Amygdala (tissue), 56 donors: ENCODE measurements at places on chromosomes 5 and 9.

DNA sequence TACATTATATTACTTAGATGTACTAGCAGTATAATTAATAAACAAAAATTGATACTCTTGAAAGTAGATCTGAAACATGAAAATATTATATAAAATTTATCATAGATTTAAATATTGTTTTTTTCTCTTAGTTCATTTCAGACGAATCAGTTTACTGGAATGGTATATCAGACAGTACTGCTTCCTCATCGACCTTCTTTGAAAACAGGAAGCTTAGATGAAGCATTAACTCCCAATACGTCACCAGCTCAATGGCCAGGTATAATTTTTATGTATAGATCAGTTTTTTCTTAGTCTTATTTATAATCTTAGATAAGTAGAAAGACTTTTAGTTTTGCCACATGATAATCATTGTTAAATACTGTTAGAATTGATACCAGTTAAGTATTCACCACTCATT, 106.3 kb downstream of the DMXL1 start:
- no peak for DNase-seq

DNA sequence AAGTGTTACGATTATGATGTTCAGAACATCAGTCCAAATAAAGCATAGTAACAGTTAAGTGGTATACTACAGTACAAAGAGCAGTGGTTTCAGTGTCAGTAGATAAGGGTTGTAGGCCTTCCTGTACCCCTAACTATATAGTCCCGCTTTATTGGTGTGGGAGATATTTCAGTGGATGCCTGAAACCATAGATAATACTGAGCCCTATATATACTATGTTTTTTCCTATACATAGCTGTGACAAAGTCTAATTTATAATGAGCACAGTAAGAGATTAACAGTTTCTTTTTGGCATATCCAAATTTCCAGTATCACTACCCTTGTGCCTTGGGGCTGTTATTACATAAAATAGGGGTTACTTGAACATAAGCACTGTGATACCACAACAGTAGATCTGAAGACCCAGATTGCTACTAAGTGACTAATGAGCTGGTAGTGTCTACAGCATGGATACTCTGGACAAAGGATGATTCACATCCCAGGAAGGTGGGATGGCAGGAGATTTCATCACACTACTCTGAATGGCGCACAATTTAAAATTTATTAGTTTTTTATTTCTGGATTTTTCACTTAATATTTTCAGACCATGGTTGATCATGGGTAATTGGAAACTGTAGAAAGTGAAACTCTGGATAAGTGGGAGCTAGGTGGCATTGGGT, 119.3 kb downstream of the RPS23 start:
- no peak for DNase-seq

- no peak for DNase-seq
These were observed 338.9 kb downstream of the EFNA5 start for GRCh38 chr5:107331882-107332281.

- DNase-seq, result no peak
These were observed 67.6 kb downstream of the FYB1 start for GRCh38 chr5:39151745-39152144.

DNA sequence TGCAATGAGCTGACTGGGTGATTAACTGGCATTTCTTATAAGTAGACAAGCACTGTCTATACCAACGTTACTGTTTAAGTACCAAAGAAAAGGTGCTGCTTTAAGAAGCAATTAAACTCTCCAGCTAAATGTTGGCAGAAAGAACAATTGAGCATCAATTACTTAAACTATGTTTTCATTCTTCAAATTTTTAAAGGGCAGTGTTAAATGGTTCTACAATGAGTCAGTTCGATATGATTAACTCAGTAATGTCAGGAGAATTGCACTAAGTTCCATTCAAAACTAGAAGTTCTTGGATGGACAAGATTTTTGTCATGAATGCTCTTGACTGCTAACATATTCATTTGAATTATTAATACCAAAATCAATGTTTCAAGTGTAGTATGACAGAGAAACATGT, 593.7 kb downstream of the DNAH5 start:
- DNase-seq, result no peak

- DNase-seq, result peak; percentile 19
These were observed 89.8 kb downstream of the SLC1A3 start for GRCh38 chr5:36696059-36696673.

- no peak for DNase-seq
These were observed 88.1 kb upstream of the RNF180 start for GRCh38 chr5:64077589-64077988.

- no peak for DNase-seq
These were observed 502.1 kb downstream of the NFIB start for GRCh38 chr9:13811876-13812275.

GRCh38 chr9:123742009-123742767, 187.7 kb downstream of the DENND1A start:
- peak; percentile 43 for DNase-seq

DNA sequence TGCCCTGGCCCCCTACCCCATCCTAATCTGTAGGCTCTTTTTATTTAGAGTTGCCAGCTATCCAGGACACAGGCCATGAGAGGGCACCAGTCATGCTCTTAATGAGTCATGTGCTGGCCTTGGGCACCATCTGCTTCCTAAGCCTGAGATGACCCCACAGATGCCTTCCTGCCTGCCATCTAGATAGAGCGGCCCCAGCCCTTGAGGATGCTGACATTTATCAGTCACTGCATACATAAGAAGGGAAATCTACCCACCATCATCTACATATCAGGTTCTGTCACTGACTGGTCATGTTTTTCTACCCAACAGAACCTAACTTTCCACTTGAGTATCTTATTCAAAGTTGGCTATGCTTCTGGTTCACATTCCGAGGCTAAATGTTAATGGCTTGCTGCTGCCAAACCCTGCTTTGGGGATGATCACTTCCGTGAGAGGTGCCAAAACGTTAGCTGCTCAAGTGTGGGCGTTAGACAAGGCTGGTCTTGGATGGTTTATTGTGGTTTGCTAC, 49.9 kb upstream of the TTC23L start:
- DNase-seq, result no peak

- no peak for DNase-seq
These were observed 120.1 kb upstream of the CD180 start for GRCh38 chr5:67316695-67317094.

- DNase-seq, result no peak
These were observed 88.7 kb upstream of the FAM169A start for GRCh38 chr5:74954919-74955318.

DNA sequence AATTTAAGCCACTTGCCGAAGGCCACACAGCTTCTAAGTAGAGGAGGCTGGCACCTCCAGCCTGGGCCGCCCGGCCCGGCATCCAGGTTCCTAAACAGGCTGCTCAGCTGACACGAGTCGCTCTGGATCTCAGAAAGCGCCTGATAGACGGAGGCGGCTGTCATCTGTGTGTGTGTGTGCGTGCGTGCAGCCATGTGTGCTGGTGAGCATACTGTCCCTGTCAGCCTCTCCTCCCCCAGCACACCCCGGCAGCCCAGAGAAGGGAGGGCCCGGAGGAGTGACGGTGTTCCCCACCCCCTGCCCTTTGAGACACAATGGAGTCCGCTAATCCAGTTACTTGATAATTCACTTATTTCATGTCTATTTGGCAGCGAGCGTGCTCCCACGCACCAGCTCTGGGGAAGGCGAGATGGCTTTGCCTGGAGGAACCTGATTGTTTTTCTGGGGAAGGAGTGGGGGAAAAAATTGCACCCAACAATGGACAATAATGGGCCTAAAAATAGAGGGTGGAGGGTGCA, 20.0 kb downstream of the NTNG2 start:
- DNase-seq, result peak; percentile 69

- no peak for DNase-seq
These were observed 24.4 kb downstream of the SLC6A18 start for GRCh38 chr5:1249366-1250280.

DNA sequence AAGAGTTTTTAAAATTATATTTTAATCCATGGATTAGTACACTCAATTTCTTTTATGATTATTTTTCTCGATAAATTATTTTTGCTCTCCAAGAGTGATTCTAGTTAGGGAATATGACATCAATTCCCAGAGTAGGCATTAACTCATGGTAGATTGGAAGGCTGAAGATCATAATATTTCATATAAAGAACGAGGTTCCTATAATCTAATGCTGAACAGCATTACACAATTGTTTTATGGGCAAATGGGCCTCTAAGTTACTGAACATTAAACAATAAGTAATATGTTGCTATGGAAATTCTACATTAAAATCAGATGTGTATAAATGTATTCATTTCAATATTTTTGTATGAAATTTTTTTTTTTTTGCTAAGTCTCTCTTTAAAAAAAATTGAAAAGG, 140.3 kb downstream of the ZNF608 start:
- DNase-seq, result no peak

DNA sequence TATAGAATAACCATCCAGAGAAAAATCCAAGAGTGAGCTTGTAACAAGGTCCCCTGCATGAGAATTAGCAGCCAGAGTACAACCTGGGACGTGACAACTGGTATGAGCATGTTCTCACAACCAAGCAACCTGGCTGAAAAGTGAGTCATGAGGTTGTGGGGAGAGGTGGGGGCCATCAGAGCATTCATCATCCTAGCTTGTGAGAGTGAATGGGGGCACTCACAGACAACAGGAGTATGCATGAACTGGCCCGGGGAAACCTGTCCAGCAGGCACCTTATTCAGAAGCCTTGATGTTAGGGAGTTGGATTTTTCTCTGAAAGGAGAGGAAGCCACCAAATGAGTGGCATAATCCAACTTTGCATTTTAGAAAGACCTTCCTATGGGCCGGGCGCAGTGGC, 113.0 kb downstream of the FRMD3 start:
- DNase-seq, result no peak

DNA sequence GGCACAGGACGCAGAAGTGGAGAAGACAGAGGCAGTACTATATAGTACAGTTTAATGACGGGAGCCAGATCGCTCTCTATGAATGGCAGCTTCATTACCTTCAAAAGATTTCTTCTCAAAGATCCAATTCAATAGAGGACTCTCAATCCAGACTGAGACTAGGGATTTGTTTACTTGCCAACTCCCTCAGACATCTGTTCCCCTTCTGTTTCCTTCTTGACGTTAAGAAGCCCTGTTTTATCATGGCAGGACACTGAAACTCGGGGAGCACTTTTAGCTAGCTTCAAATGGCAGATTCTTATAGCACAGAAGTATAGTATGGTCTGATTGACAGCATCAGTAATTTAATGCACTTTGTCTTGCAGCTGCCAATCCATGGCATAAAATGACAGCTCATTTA, 747.3 kb upstream of the C9orf72 start:
- DNase-seq, result no peak

- DNase-seq, result no peak
These were observed 68.3 kb downstream of the LPAR1 start for GRCh38 chr9:110969971-110970386.

DNA sequence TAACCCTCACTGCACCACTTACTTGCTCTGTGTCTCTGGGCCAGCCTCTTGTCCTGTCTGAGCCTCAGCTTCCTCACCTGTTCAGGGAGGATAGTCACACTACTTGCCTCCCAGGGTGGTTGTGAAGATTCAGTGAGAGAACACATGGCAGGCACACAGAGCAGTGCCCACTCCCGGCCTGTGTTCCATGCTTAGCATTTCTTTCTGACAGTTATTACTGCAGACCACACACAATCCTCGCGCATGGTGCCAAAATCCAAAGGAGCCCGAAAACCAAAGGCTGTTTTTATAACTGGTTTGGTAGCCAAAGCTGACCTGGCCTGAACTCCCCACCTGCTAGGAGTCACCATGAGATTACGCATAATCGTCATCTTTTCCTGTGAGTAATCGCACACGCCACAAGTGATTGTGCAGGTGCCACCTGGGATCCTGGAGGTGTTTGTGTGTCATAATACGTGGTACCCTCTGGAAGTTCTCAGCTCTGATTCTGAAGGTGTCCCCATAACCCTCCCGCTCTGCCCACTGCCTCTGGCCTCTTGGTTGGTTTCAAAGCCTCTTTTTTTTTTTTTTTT, 84.6 kb upstream of the FBXW11 start:
- no peak for DNase-seq

GRCh38 chr5:73282383-73282782, 109.4 kb downstream of the TMEM174 start:
- no peak for DNase-seq

- DNase-seq, result no peak
These were observed 78.0 kb downstream of the NSUN2 start for GRCh38 chr5:6554812-6555211.

DNA sequence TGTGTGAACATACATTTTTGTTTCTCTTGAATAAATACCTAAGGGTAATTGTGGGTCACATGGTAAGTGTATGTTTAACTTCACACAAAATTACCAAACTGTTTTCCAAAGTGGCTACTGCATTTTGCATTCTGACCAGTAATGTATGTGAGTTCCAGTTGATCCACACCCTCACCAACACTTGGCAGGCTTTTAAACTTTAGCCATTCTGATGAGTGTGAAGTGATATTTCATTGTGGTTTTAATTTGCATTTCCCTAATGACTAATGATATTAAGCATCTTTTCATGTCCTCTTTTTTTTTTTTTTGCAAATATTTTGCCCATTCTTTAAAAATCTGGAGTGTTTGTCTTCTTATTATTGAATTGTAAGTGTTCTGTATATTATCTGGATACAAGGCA, 53.5 kb upstream of the MAST4 start:
- DNase-seq, result no peak

DNA sequence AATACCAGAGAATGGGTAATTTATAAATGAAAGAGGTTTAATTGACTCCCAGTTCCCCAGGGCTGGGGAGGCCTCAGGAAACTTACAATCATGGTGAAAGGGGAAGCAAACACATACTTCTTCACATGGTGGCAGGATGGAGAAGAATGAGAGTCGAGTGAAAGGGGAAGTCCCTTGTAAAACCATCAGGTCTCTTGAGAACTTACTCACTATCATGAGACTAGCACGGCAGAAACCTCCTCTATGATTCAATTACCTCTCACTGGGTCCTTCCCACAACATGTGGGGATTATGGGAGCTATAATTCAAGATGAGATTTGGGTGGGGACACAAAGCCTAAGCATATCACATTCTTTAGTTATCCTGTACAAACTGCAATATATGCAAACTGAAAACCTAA, 609.4 kb downstream of the MTRR start:
- no peak for DNase-seq

- no peak for DNase-seq
These were observed 427.1 kb downstream of the CHSY3 start for GRCh38 chr5:130331332-130331731.

- DNase-seq, result no peak
These were observed 1084.4 kb upstream of the WWC1 start for GRCh38 chr5:167207081-167207480.

DNA sequence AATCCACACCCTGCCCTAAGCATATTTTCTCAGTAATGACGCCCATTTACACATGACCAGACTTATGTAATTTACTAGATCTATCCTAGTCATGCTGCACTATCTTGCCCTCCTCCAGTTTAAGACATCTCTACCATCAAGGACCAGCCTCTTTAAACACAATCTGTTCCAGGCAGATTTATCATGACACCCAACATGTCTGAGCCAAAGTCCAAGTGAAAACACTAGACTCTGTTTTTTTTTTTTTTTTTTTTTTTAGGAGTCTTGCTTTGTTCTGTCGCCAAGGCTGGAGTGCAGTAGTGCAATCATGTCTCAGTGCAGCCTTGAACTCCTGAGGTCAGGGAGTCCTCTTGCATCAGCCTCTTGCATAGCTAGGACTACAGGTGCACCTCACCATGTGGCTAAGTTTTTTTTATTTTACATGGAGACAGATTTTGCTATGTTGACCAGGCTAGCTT, 354.6 kb downstream of the ARRDC3 start:
- no peak for DNase-seq
